ENCODE measurements at places on chromosomes 4 and X.

DNA sequence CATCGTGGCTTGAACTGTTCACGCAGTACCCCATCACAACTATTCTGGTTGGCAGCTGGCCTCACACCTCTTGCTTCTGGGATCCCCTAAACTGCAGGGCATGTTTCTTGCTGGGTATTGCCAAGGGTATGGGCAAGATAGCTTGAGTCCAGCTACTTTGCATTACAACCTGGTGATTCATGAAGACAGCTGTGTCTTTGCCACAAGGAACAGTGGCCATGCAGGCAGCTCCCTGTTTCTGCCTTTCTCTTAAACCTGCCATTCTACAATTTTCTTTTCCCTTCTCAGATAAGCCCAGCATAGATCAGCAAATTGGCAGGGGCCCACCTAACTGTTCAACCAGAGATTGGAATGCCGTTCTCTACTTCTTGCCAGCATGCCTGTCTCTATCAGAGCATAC, 42.8 kb downstream of the TENM3 start:
- DNase-seq: no peak

- no peak for DNase-seq
These were observed 177.4 kb downstream of the DCHS2 start for GRCh38 chr4:154314248-154314647.

DNA sequence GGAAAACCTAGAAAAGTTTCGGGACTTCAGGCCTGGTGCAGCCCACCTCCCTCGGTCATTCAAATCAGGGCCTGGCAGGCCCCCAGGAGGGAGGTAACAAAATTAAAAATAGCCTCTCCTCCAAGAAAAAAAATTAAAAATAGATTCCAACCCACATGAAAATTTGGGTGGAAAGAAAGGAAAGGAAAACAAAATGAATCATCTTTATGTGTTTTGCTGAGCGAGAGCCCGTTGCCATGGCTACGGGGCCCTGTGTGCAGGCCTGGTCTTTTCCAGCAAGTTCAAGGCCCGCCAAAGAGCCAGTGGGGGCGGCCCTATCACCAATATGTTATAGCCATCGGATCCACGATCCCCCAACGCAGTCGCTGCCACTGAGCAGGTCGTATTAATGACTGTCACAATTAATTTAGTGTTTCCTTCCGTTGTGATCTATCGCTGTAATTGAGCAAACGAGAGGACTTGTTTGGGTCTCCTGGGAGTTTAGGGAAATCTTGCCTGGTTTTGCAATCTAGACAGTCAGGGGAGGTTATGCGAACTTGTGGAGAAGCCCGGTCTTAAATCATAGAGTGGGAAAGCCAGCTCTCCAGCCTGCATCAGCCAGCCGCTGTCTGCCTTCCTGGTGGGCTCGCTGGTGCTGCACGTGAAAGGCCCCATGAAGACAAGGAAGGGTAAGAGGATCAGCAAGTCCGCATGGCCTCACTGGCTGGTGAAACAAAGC, 452.4 kb downstream of the BCOR start:
- DNase-seq: peak; percentile 30

GRCh38 chrX:11641349-11642065, 24.2 kb downstream of the ARHGAP6 start:
- no peak for DNase-seq

- peak; percentile 16 for DNase-seq
These were observed 244.3 kb downstream of the RBMX2 start for GRCh38 chrX:130645955-130646583.

GRCh38 chr4:80036306-80036705, 36.7 kb downstream of the ANTXR2 start:
- peak; percentile 18 for DNase-seq

- DNase-seq: no peak
These were observed 19.0 kb upstream of the USO1 start for GRCh38 chr4:75705198-75705977.
